Ovary (tissue), 10 donors: ENCODE measurements at places on chromosomes 1 and 21.

- DNase-seq, result no peak
These were observed 154.4 kb downstream of the HHAT start for GRCh38 chr1:210482945-210483617.

DNA sequence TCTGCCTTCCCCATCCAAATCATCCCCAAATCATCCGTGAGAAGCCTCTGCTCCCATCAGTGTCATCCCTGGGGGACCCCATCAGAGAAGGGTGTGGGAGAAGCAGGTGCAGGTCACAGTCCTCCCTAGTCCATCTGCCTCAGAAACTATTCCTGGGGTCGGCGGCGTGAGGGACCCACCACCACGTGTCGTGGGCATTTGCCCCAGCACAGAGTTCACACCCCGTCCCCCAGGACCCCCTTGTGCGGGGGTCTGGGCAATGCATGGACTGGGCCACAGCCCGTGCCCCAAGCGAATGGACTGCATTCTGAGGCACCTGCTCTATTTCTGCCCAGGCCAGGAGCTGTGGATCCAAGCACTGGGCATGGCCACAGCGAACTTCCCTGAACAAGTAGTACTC lies 38.4 kb downstream of the ATF3 start:
- no peak for DNase-seq

GRCh38 chr1:114352797-114353196 lies 158.2 kb downstream of the TRIM33 start:
- no peak for DNase-seq

DNA sequence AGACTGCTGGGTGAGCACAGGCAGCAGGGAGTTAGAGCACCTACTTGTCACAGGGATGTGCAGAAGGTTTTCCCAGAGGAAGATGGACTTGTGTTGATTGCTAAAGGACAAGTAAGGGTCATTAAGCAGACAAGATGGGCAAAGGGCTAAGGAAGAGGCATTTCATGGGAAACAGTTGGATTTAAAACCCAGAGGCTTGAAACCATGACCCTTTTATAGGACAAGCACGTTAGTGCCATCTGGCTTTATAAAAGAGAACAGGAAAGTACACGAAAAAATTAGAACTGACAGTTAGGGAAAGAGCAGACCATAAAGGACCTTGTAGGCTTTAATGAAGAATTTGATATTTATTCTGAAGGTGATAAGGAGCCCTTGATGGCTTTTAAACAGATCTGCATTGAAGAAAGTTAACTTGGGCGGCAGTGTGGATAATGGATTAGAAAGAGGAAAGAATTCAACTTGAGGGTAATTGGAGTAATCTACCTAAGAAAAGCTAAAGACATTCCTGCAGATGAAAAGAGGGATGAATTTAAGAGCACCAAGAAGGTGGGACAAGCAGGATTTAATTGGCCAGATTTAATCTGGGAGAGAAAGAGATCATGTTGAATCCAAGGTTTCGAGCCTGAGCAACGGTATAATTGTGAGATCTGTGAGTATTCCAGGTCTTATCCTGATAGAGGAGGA lies 68.6 kb downstream of the ZC3H11B start:
- no peak for DNase-seq

- DNase-seq, result peak; percentile 72
These were observed at the start of gene ADAMTS5 for GRCh38 chr21:26967062-26967913. ADAMTS5 (minus strand) TSS chr21:26967088; CDS start chr21:26966391, 697 bp downstream.

GRCh38 chr1:26696654-26697430 lies 1.0 kb downstream of the ARID1A start:
- peak; percentile 57 for DNase-seq

DNA sequence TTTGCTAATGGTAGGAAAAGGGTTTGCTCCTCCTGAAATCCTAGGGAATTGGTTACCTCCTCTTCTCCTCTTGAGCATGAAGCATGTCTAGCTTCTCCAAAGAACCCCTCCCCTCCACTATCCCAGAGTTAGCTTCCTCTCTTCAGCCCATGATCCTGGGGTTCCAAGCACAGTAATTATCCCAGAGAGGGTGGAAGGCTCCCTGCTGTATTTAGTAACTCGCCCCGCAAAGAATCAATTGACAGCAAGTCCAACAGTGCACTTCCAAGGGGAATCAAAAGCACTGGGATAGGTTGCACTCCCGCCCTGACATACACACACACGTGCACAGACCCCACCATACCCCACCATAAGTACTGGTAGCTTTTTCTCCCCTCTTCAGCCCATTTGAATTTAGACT lies 3.1 kb downstream of the S100A8 start:
- no peak for DNase-seq

- peak; percentile 73 for DNase-seq
These were observed 7.1 kb downstream of the NBL1 start for GRCh38 chr1:19651141-19651737.

- no peak for DNase-seq
These were observed 2.4 kb upstream of the PRAMEF18 start for GRCh38 chr1:13228343-13228781.

- no peak for DNase-seq
These were observed 70.3 kb downstream of the SERINC2 start for GRCh38 chr1:31483012-31483946.

DNA sequence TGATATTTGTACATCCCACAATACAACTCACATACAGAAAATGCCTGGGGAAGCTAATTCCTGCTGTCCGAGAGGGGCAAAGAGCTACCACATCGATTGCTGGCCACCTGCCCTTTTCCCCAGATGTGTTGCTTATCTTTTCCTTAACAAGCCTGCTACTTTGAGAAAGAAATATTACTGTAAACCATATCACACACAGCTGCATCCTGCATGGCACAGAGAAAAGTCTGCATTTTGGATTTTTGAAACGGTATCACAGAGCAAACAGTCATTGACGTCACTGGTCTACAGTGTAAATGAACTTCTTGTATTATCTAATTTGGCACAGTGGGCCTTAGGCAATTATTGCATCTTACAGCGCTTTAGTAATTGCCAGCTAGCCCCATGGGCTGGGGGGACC lies 164.7 kb downstream of the CLIC6 start:
- no peak for DNase-seq

DNA sequence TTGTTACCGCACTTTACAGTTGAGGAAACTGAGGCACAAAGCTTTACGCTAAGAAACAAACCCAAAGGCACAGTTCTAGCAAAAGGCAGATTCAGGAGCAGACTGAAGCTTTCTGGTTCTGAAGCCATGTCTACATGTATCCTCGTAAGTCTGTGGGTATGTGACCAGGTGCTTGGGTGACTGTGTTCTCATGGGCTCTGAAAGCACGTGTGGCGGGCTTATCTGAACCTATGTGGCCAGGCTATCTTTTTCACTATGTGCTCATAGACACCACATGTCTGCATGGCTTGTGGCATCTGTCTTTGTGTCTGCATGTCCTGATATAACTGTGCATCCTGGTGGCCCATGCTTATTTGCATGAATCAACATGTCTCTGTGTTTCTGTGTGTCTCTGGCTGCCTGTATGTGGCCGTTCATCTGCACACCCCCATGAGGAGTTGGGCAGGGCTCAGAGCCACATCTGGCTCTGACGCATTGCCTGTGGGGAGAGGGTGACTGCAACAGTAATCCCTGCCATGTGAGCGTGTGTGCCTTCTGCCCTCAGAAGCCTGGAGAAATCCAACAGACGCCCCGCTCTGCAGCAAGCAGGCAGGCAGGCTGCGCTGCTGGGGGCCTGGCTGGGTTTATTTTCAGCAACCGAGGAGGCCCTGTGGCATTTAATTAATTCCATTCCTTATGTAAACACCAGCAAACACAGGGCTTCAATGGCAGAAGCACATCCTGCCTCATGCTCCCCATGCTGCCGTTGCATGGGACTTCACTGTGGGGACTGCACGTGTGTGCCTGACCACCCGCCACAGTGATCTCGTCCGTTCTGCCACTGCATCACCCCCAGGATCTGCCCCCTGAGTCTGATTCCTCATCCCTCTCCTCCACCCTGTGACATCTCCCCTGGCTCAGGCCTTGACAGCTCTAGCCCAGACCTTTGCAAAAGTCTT lies 115.4 kb downstream of the TRABD2B start:
- DNase-seq, result no peak
